ENCODE measurements at places on chromosomes 12 and 14.

DNA sequence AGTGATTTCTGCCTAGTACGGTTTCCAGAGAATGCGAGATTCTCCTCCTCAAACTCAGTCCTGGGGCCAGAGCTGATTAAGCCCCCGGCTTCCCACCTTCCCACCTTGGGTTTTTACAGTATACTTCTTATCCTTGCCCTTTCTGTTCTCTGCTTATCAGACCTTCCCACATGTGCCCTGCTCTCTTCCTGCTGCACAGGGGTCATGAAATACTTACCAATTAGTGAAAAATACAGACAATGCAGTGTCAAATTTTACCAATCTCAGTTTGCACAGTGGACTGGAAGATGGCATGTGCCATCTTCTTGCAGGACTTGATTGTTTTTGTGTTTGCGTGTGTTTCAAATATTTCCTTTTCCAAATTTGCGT is 14.7 kb downstream of the SUSD6 start:
- DNase-seq: no peak

DNA sequence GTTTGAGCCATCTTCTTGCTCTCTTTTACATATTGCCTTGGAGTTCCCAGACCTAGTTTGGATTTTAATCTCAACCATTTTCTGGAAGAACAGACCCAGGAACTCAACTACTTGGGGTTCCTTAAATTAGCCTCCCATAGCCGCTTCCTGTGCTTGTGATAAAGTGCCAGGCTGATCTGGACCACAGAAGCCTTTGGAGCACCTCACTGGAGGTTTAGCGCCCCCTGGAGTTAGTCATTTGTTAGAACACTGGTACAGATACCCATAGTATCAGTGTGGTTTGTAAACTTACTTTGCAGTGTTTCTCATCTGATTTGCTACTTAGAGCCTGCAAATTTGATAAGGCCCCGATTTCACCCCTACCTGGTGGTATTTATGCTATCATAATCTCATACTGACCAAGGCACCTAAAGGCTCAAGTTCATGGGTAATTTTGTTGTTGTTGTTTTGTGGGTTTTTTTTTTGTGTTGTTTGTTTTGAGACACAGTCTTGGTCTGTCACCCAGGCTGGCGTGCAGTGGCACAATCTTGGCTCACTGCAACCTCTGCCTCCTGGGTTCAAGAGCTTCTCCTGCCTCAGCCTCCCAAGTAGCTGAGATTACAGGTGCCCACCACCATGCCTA is 3.7 kb downstream of the UNC119B start:
- DNase-seq: peak; percentile 26

DNA sequence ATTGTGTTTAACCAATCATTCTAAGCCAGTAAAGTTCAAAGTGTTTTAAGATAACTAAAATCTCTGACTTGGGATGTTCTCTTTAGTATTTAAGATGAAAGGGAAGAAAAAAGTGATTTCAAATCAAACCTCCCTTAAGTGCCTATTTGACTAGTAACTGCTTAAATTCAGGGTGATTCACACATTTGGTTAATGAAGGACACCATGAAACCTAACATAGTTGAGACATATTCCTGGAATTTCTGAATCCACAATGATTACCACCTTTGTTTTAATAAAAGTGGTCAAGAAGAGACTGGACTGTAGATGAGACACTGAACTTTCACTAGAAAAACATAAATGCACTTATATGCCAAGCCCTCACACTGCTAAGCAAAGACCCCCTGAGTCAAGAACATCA is 138.7 kb downstream of the MED13L start:
- no peak for DNase-seq

GRCh38 chr12:96501133-96501761 is 11.9 kb downstream of the CFAP54 start:
- no peak for DNase-seq

DNA sequence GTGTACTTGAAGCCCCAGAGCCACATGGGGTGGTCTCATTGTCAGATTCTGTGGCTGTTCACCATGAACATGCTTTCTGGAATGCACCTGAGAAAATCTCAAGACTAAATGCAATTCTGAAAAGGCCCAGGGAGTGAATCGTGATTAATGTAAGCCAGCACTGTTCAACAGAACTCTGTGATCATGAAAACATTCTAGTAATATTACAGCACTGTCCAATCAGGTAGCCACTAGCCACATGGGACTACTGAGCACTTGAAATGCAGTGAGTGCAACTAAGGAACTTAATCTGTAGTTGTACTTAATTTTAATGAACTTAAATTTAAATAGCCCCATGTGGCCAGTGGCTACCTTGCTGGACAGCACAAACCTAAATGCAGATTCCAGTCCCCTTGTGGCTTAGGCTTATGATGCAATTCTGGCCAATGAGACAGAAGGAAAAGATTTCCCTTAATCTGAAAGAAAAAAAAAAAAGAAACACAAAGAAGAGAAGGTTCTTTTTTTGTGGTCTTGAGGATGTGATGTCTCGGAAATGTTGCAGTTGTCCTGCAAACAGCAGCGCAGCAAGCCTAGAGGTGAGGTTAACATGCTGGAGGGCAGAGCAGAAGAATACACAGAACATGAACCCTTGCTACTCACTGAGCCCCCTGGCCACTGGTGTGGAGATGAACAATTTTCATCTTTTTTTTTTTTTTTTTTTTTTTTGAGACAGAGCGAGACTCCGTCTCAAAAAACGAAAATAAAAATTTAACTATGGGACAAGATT is 48.2 kb downstream of the SPPL3 start:
- DNase-seq: no peak

DNA sequence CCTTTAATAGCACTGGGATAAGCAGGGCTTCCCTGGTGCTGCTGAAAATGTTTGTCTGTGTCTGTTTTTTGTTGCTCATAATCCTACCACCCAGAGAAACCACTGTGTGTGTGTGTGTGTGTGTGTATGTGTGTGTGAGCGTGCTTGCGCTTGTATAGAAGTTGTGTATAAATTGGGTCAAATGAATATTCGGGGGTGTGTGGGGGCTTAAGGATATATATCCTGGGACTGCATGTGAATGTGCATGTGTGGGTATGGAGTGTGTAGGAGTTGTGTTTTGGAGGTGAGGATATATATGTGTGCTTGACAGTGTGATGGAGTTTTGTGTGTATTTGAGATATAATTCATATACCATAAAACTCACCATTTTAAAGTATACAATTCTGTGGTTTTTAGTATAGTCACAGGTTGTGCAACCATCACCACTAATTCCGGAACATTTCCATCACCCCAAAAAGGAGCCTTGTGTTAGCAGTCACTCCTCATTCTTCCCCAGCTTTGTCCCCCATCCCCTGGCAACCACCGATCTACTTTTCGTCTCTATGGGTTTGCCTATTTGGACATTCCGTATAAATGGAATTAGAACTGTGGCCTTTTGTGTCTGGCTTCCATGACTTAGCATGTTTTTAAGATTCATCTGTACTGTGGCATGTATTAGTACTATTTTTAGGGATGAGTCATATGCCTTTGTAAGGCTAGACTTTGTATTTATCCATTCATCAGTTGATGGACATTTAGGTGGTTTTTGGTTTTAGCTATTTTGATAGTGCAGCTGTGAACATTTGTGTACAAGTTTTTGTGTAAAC is 25.6 kb downstream of the TCTN1 start:
- no peak for DNase-seq

GRCh38 chr12:111390910-111391309 is 14.8 kb upstream of the SH2B3 start:
- DNase-seq: no peak

- DNase-seq: no peak
Observed at GRCh38 chr14:53896726-53897125, 59.9 kb downstream of the BMP4 start.

GRCh38 chr12:61566183-61566582 is 694.0 kb upstream of the USP15 start:
- DNase-seq: no peak
